Aortic smooth muscle cell (primary cell): ENCODE measurements at places on chromosomes 4 and X. TPM values are rescaled to one million over a fixed set of nuclear protein-coding genes. Genes with fewer than 3 reads are reported as not detected.

Gene TEX13C
- total RNA-seq = not detected in 2 replicates

Gene MAP7D3
- total RNA-seq = 19.8 and 25.5 TPM in 2 replicates

Gene MAGEB4
- not detected in 2 replicates for total RNA-seq

Gene TENM3
- 0.13 and 0.19 TPM in 2 replicates for total RNA-seq

Gene RRAGB
- total RNA-seq = 41.7 and 50.3 TPM in 2 replicates

Gene SLC4A4
- 0.40 and 0.44 TPM in 2 replicates for total RNA-seq

Gene JCHAIN
- total RNA-seq = 0.12 and 0.13 TPM in 2 replicates

Gene DNASE1L1
- total RNA-seq = 128 and 141 TPM in 2 replicates

Gene F8A2
- not detected in 2 replicates for total RNA-seq

Gene CAPN6
- not detected in 2 replicates for total RNA-seq

Gene BTK
- total RNA-seq = not detected in 2 replicates

Gene CHRNA9
- under 0.01 TPM in 1 of 2 replicates, not detected in the other for total RNA-seq

Gene BCORL1
- total RNA-seq = 1.2 and 2.1 TPM in 2 replicates
